ENCODE measurements at places on chromosomes 12 and 14. TPM values are rescaled to one million over a fixed set of nuclear protein-coding genes. Genes with fewer than 3 reads are reported as not detected.

DNA sequence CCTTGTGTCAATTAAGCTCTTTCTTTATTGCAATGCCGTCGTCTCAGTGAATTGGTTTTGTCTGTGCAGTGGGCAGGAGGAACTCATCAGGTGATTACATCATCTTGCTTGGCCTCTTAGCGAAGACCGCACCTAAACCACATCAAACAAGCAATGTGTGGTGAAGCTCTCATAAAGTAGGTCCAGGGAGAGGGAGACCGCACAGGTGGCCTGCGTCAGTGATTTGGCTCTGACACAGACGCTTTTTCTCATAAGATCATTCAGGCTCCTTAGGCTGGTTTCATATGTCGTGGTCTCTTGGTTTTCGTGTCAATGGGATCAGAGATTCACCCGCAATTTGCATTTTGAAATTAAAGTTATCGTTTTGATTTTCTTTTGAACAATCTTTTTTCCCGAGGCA is 6.7 kb upstream of the TESC start:
- H3K27me3 ChIP-seq, result peaks cover 7% of the 10 kb centered on the region
- H3K27ac ChIP-seq, result peak overlapping the region; percentile 25
- H3K4me1 ChIP-seq, result peaks cover 22% of the 10 kb centered on the region
- peak overlapping the region; percentile 11 for H3K4me3 ChIP-seq
- peak; percentile 73 for DNase-seq

DNA sequence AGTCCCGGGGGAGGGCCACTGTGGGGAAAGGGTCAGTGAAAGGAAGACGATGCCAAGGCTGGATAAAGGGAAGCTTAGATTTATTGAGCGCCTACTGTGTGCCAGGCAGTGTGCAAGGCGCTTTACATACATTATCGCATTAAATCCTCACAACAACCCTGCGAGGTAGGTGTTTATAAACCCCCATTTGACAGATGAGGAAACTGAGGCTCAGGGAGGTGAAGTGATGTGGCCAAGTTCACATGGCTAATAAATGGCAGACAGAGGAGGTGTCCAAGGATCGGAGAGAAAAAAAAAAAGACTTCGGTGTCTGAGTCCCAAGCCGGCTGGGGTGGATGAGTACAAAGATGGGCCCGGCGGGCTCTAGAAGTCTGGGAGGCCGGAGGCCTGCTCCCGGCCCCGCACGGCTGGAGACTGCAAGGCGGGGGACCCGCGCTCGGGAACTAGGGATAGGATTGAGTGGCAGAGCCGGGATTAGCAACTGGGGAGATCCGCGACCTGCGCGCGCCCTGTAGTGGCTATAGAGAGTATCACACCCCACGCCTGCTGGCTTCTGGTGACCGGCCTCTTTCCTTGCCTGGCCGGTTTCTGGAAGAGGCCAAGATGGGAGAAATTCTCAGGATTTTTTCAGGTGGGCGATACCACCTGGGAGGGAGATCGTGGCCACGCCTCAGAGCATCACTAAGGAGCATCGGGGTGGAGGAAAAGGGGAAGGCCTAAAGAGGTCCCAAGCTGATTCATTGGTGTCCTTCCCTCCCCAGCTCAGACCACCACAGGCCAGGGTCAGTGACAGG is 3.9 kb downstream of the DDN start:
- H3K36me3 ChIP-seq, result no peaks in the 10 kb centered on the region
- peaks cover 46% of the 10 kb centered on the region for H3K27me3 ChIP-seq
- peak overlapping the region; percentile 68 for H3K4me3 ChIP-seq
- peak; percentile 60 for DNase-seq
- H3K27ac ChIP-seq, result no peak overlapping the region

KRT72 gene
- total RNA-seq, result 0.31 TPM

FGD6 gene
- 1.2 TPM for total RNA-seq

DNA sequence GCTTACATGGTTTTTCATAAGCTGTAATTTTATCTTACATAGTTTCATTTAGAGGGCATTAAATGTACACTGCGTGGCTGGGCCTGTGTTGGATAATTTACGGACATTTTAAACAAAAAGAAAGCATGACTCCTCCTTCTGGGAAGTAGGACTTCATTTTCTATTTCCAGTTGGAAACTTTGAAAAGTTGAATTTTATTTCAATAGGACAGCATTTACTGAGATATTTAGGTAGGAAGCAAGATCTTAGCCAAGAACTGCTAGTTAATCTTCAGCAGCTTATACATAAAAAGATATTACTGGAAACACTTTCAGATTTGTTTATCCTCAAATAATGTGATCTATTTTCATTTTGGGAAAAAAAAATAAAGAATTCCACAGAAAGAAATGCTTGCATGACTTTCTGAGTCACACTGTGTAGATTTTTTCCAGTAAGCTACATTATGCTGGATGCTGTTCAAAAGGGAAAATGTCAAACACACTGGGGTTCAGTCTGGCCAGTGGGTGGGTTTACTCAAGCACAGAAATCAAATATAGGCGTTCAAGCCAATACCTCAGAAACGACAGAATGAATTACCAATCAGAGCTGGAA is 239.4 kb upstream of the KRR1 start:
- H3K4me1 ChIP-seq, result peaks cover 12% of the 10 kb centered on the region
- no peaks in the 10 kb centered on the region for H3K36me3 ChIP-seq
- no peak overlapping the region for H3K27ac ChIP-seq
- H3K4me3 ChIP-seq, result no peak overlapping the region
- H3K27me3 ChIP-seq, result peaks cover 14% of the 10 kb centered on the region
- no peak for DNase-seq

- DNase-seq, result no peak
- H3K36me3 ChIP-seq, result no peaks in the 10 kb centered on the region
- no peak overlapping the region for H3K4me3 ChIP-seq
- H3K4me1 ChIP-seq, result peaks cover 43% of the 10 kb centered on the region
Measured at GRCh38 chr12:12336049-12336411, 14.0 kb downstream of the MANSC1 start.

IRAK3 gene
- 1.2 TPM for total RNA-seq

DNA sequence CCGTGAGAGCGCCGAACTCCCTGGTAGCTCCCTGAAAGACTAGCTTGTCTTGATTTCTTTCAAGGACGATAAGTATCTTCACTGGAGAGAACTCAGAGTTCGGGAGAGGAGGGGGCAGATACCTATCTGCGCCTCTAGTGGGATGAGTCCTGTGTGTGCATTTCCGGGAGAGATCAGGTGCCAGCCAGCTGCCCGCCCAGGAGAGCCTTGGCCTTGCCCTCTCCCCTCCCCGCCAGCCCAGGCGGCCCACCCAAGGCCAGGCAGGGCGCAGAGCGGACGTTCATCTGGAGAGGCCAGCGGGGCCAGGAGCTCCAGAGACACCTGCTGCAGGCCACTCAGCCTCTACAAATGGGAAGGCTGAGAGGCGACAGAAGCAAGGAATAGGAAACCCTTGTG is 1.0 kb downstream of the CD9 start:
- peak overlapping the region; percentile 72 for H3K4me3 ChIP-seq
- peaks cover 22% of the 10 kb centered on the region for H3K4me1 ChIP-seq
- peaks cover 53% of the 10 kb centered on the region for H3K27me3 ChIP-seq
- no peak for DNase-seq

DNA sequence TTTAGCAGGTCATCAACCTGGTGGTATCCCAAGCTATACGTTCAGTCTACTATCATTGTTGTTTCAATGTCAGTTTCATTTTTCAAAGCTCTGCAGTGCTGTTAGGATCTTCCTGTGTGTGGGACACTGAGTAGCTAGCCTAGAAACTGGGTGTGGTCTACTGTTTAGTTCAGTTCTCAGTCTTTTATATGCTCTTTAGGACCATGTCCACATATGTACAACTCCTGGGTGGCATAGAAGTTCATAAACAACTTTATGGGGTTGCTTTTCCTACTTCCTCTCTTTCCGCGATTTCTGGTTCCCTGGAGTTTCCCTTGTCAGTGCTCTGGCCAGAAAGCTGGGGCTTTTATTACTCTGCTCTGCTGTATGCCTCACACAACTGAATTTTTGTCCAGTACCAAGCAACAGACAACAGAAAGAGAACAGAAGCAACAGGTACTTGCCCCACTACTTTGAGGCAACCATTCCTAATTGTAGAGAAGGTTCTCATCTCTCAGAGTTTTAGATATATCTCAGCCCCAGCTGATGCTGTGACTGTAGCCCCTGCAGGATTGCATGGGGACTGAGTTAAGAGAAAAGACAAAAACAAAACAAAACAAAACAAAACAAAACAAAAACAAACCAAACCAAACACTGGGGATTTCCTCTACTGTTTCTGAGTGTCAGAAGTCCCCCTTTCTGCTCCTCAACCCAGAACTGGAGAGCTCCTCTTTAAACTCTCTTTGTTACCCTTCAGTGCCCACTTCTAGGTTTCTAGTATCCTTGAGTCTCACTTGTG is 30.3 kb downstream of the MIS18BP1 start:
- peaks cover 35% of the 10 kb centered on the region for H3K36me3 ChIP-seq
- no peaks in the 10 kb centered on the region for H3K27me3 ChIP-seq
- no peak for DNase-seq
- H3K4me1 ChIP-seq, result peaks cover 16% of the 10 kb centered on the region
- no peak overlapping the region for H3K4me3 ChIP-seq

DNA sequence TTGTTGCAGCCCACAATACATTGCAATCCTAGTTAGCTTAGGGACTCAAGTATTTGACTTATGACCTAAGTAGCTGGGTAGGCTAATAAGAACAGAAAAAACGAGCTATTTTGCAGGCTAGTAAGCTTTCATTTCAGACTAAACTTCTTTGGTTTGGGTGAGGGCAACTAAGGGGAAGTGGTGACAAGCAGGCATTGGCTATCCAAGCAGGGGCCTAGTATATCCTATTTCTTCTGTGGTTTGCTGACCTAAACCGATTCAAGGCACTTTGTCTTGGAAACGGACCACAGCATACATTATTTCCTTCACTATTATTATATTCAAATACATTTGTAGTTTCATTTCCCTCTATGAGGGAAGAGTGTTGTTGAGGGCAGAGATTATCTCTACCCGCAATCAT is 21.6 kb upstream of the SLC5A8 start:
- H3K27ac ChIP-seq, result no peak overlapping the region
- H3K27me3 ChIP-seq, result no peaks in the 10 kb centered on the region
- no peak overlapping the region for H3K4me3 ChIP-seq
- no peaks in the 10 kb centered on the region for H3K4me1 ChIP-seq
- DNase-seq, result no peak

DNA sequence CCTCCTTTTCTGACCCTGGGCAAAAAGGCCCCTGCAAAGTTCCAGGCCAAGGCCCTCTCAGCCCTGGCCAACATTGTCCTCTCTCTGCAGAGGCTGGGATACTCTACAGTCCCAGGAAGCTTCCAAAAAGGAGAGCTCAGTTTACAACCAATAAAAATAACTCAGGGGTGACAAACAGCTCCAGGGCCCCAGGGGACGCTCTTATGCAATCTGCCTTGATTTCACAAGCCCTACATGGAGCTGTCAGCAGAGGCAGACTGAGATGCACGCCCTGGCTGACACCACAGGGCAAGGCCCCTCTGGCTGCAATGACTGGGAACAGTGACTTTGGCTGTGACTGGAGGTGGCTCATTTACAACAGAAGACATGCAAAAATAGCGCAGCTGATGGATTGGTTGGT is 129.0 kb upstream of the MED13L start:
- H3K4me1 ChIP-seq, result no peaks in the 10 kb centered on the region
- H3K4me3 ChIP-seq, result no peak overlapping the region
- DNase-seq, result no peak
- no peak overlapping the region for H3K27ac ChIP-seq

GRCh38 chr14:77324816-77325745 is 4.2 kb downstream of the GSTZ1 start:
- H3K4me1 ChIP-seq, result peaks cover 14% of the 10 kb centered on the region
- no peak for DNase-seq
- H3K36me3 ChIP-seq, result no peaks in the 10 kb centered on the region
- no peaks in the 10 kb centered on the region for H3K27me3 ChIP-seq

ATG101 gene
- 52.6 TPM for total RNA-seq

GRCh38 chr14:32403688-32404087 is 74.6 kb downstream of the AKAP6 start:
- H3K27me3 ChIP-seq, result no peaks in the 10 kb centered on the region
- H3K27ac ChIP-seq, result no peak overlapping the region
- H3K4me3 ChIP-seq, result no peak overlapping the region
- no peak for DNase-seq
- H3K4me1 ChIP-seq, result no peaks in the 10 kb centered on the region

RPGRIP1 gene
- total RNA-seq, result not detected

DNA sequence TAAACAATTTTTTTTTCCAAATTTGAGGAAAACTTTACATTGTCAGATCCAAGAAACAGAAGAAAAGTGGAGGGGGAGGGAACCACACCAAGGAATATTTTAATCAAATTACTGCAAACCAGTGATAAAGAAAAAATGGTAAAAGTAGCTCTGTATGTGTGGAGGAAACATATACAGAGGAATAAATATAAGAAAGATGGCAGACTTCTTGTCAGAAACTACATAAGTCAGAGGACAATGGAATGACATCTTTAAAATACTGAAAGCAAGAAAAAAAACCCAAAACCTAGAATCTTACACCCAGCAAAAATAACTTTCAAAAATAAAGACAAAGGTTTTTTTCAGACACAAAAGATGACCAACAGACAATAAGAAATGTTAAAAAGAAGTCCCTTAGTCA is 10.2 kb upstream of the LLPH start:
- H3K36me3 ChIP-seq, result peaks cover 24% of the 10 kb centered on the region
- H3K27ac ChIP-seq, result peak overlapping the region; percentile 85
- no peak overlapping the region for H3K4me3 ChIP-seq
- no peaks in the 10 kb centered on the region for H3K27me3 ChIP-seq

DNA sequence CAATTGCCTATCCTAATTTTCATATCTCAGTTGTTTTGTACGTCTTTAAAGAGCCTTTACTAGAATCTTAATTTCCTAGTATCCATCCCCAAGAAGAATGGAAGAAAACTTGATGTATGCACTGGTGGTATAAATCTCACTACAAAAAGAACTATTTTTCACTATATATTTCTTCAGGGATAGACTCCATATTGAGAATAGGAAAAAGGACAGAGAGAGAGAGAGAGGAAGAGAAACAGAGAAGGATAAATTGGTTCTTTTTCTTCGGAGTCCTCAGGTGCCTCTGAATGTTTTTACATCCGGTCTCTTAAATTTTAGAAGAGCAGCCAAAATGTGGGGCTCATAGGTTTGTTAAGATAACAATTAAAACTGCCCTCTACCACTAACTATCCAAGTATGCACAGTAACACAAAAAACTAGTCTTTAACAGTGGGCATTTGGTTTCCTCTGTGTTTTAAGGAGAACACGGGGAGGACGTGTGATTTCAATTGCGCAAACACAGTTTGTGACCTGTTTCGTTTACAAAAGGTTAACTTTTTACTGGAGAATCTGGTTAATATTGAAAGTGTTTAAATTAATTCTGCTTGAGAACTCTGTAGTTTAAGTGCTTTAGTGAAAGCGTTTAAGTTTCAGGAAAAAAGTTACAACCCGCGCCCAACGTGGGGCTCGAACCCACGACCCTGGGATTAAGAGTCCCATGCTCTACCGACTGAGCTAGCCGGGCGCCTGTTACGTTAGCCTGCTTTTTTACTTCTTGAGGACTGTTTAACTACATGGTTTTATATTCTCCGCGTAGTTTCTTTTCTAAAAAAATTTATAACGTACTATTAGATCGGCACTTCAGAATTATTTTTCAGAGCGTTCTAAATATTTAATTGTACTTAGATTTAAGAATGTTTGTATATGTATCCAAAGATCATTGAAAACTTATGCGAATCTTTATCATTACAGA is 5.1 kb upstream of the PSMA3 start:
- H3K36me3 ChIP-seq, result peaks cover 1% of the 10 kb centered on the region
- no peak overlapping the region for H3K4me3 ChIP-seq
